A549 treated with AZD2906 at 1 μM for 4 hours (cell line): ENCODE measurements at places on chromosomes 1 and 21. TPM values are rescaled to one million over a fixed set of nuclear protein-coding genes. Genes with fewer than 3 reads are reported as not detected.

SLC25A34 gene
- 0.08 to 0.43 TPM (median 0.18 TPM) in 5 replicates for total RNA-seq

COL24A1 gene
- 0.01 to 0.05 TPM (median 0.02 TPM) in 5 replicates for total RNA-seq

CLCNKA gene
- total RNA-seq = 0.03 to 0.09 TPM (median 0.06 TPM) in 5 replicates

ZNF695 gene
- 2.0 to 3.1 TPM (median 2.4 TPM) in 5 replicates for total RNA-seq

NT5C1A gene
- 0.06 TPM in 1 of 5 replicates, not detected in the others for total RNA-seq

DEPDC1 gene
- total RNA-seq = 10.8 to 14.4 TPM (median 12.7 TPM) in 5 replicates

LCE1D gene
- total RNA-seq = not detected in 5 replicates

SLC35F3 gene
- 3.9 to 5.3 TPM (median 5.1 TPM) in 5 replicates for total RNA-seq

LRRC3 gene
- 1.8 to 2.4 TPM (median 2.1 TPM) in 5 replicates for total RNA-seq

ADAM30 gene
- total RNA-seq = not detected in 5 replicates

SPATA21 gene
- total RNA-seq = 0.03 to 0.09 TPM (median 0.05 TPM) in 5 replicates
